ENCODE measurements at places on chromosomes 7 and 10.
A peak's percentile ranks its signal among the peaks of the same experiment; 100 is the strongest.

DNA sequence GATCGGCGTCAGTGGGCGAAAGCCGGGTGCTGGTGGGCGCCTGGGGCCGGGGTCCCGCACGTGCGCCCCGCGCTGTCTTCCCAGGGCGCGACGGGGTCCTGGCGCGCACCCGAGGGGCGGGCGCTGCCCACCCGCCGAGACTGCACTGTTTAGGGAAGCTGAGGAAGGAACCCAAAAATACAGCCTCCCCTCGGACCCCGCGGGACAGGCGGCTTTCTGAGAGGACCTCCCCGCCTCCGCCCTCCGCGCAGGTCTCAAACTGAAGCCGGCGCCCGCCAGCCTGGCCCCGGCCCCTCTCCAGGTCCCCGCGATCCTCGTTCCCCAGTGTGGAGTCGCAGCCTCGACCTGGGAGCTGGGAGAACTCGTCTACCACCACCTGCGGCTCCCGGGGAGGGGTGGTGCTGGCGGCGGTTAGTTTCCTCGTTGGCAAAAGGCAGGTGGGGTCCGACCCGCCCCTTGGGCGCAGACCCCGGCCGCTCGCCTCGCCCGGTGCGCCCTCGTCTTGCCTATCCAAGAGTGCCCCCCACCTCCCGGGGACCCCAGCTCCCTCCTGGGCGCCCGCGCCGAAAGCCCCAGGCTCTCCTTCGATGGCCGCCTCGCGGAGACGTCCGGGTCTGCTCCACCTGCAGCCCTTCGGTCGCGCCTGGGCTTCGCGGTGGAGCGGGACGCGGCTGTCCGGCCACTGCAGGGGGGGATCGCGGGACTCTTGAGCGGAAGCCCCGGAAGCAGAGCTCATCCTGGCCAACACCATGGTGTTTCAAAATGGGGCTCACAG is 1.1 kb downstream of the EGFR start:
- DNase-seq: peak; percentile 75

- DNase-seq: peak; percentile 69
Observed at GRCh38 chr10:132443983-132444876, 47.2 kb downstream of the PWWP2B start.

DNA sequence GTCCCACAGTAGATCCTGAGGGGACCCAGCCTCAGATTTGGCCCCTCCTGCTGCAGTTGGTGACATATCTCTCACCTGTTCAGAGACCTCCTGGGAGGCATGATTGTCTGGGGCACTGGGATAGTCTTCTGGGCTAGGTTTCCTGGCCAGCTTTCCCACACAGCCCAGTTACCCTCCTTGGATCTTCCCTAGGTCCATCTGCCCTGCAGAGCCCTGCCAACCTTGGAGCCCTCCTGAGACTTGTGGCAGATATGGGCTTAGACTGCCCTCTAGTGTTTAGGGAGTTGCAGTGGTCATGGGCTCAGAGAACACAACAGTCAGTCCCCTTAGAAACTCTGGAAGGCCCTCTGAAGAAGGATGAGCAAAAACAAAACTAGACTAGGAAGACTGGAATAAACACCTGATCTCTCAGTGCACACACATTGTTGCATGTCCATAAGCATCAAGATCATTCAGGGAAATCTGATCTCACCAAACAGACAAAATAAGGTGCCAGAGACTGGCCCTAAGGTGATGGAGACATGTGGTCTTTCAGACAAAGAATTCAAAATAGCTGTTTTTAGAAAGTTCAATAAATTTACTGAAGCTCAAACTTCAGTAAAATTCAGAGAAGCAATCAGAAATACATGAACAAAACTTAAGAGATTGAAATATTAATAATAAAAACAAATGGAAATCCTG is 324.6 kb downstream of the ATRNL1 start:
- DNase-seq: peak; percentile 89

GRCh38 chr7:159175792-159176191 is 31.1 kb upstream of the VIPR2 start:
- no peak for DNase-seq

GRCh38 chr10:133453516-133454203 is at the start of gene SCART1:
TSS of gene SCART1 (plus strand) at chr10:133453945. CDS start at chr10:133453998, 53 bp downstream.
- DNase-seq: no peak

DNA sequence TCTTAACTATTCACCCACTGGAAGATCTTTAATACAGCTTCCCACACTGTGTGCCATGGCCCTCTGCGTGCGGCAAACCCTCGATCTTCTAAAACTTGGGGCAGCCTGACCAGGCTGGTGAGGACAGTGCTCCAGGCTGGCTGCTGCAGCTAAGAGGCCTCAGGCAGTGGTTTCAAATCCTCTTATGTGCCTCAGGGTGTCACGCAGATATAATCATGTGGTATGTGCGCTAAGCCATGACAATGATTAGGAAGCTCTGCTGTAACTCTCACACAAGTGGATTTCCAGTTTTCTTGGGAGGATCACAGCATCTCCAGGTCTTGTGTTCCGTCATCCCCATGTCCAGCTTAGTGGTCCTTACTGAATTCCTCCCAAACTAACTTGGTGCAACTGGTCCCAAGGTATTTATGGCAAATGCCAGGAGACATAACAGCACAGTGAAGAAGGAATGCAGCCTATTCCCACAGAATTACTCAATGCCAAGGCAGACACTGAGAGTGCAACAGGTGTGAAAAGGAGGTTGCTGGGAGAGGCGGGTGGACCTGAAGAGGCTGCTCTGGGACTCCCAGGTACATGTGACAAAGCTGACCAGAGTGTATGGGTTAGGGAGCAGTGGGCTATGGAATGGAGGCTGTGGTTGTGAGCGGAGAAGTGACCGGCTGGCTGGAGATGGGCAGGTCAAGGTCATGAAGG is 2.3 kb downstream of the HPS1 start:
- no peak for DNase-seq

DNA sequence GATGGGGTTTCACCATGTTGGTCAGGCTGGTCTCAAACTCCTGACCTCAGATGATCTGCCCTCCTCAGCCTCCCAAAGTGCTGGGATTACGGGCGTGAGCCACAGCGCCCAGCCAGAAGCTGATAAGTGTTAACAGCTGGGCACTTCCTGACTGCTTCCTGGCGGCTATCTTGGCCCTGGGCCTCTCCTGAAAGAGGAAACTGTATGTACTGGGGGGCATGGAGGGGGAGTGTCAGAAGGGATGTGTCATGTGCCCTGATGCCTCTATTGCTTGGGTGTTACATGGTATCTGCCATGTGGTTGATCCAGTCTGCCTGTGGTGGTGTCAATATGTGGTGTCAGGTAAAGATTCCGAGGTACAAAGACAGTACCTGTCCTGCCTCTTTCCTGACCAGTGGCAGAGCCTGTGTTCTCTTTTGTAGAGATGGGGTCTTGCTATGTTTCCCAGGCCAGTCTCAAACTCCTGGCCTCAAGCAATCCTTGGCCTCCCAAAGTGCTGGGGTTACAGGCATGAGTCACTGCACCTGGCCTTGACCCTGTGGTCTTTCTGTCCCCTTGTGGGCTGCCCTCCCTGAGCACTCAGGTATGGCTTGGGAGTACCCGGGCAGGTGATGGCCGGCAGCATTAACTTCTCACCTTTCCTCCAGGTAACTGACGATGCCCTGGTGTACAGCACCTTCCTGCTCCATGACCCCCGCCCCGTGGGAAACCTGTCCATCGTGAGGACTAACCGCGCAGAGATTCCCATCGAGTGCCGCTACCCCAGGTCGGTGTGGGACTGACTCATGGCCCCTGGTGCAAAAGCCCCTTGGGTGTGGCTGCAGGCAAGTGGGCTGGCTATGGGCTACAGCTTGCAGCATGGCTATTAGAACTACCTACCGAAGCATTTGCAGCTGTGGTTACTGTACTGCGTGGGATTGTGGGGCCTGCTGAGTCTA is 4.4 kb downstream of the ZP3 start:
- DNase-seq: peak; percentile 65

GRCh38 chr7:133330085-133330484 is 77.2 kb downstream of the EXOC4 start:
- DNase-seq: peak; percentile 48

- DNase-seq: no peak
Observed at GRCh38 chr10:79246209-79246581, 101.1 kb upstream of the PPIF start.

DNA sequence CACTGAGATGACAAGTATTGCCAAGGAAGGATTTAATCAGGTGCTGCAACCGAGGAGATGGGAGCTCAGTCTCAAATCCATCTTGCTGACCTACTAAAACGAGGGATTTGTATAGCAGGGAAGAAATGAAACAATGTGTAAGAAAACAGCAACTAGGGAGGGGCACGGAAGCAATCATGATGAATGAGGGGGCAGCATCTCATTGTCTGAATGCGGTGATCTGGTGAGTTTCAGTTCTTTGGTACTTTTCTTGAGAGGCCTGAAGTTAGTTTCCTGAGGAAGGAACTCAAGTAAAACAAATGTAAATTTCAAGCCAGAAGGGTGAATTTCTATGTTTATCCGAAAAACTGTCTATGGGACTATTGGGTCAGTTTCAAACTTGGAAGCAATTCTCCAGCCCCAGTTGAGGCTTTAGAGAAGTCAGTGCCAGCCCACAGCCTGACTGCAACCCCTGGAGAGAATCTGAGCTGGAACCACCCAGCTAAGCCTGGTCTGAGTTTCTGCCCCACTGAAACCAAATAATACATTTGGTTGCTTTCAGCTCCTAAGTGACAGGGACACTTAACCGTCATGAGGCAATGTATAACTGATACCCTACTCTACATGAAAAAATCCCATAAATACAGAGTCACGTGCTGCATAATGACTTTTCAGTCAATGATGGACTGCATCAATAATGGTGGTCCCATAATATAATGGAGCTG is 45.8 kb upstream of the TNS3 start:
- DNase-seq: no peak

GRCh38 chr7:8390262-8390626 is 43.2 kb upstream of the NXPH1 start:
- DNase-seq: no peak

DNA sequence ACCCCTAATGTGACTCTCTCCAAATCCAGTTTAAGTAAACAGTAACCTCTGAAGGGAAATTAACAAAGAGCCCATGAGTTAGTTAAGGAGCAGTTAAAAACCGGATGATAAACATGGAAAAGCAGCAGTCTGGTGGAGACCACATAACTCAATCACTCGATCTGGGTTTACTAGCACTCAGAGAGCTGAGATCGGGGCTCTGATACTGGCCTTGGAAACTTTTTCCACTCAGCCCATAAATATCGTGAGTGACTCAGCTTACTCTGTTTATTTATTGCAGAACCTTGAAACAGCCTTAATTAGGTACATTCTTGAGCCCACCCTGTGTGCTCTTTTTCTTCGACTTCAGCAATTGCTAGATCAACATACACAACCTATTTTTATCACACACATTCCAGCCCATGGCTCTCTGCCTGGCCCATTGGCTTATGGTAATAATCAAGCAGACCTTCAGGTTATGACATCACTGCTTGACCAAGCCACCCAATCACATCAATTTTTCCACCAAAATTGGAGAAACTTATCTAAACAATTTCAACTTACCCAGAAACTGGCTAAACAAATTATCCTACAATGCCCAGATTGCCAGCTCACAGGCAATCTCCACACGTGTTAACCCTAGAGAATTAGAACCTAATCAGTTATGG is 82.2 kb upstream of the GPR22 start:
- no peak for DNase-seq

- peak; percentile 62 for DNase-seq
Observed at GRCh38 chr7:138907850-138908249, 73.3 kb downstream of the KIAA1549 start.

DNA sequence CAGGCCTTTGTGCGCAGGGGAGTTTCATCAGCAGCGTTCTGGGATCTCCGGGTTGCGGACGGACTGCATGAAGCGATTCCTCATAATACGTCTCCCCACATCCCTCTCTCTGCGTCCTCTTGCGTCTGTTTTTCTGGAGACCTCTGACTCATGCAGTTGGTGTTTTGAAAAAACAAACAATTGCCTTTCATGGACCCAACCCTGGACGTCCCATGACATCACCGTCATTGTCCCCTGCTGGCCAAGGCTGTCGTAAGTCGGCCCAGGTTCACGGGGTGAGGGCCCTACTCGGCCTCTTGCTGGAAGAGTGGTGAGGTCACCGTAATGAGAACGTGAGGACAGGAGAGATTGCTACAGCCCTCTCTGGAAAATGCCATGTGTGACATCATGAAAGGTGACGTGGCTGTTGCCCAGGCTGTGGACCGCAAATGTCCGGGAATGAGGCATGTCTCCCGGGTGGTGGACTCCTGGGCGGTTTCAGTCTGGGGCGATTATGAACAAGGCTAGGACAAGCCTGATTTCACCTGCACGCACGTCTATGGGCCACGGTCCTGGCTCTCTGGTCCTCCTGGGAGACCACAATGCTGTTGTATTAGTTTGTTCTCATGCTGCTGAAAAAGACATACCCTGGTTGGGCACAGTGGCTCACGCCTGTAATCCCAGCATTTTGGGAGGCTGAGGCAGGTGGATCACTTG is 9.8 kb upstream of the MAFK start:
- DNase-seq: no peak

GRCh38 chr10:71725998-71726579 is 6.5 kb upstream of the C10orf105 start:
- DNase-seq: peak; percentile 83
